ENCODE measurements at places on chromosomes 7 and 10. TPM values are rescaled to one million over a fixed set of nuclear protein-coding genes. Genes with fewer than 3 reads are reported as not detected.
A peak's percentile ranks its signal among the peaks of the same experiment; 100 is the strongest.

The RTKN2 gene
- total RNA-seq: 0.51 TPM

The NODAL gene
- total RNA-seq: not detected

The LMBR1 gene
- 41.6 TPM for total RNA-seq

The SFRP5 gene
- total RNA-seq: not detected

The OR2A12 gene
- not detected for total RNA-seq

The ACTL6B gene
- not detected for total RNA-seq

The OR13A1 gene
- total RNA-seq: not detected

DNA sequence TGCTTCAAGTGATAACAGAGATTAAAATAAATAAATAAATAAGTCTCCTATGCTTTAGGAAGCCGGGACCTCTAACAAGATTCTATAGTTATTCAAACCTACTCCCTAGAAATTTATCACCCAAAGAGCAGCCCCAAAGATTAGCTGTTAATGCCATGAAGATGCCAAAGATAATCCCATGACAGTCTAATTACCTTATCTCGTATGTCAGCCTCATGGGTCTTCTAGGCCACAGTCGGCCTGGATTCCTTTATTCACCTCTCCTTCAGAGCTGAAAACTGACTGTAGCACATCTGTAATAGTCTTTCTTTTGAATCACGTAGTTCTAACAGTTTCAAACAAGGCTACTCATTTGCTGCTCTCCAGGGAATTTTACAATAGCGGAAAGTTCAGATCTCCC, 24.2 kb downstream of the COL1A2 start:
- no peak for DNase-seq

- no peak for DNase-seq
Measured at GRCh38 chr10:7529638-7530037, 118.8 kb upstream of the SFMBT2 start.

DNA sequence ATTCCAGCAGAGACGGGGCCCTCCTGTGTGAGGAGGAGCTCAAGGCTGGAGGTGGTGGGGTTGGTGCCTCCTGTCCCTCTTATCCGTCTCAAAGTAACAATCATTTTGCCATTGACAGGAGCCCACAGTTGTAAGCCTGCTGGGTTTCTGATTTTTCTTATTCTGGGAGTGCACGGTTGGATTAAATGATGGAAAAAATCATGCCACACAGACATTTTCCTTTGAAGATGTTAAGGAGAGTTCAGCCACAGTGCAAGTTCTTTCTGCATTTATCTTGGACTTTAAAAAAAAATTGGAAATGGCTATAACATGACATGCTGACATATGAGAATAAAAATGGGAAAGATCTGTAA, 8.4 kb upstream of the LYZL1 start:
- DNase-seq: no peak

GRCh38 chr10:112307358-112308124, 24.3 kb downstream of the TECTB start:
- peak; percentile 26 for DNase-seq

DNA sequence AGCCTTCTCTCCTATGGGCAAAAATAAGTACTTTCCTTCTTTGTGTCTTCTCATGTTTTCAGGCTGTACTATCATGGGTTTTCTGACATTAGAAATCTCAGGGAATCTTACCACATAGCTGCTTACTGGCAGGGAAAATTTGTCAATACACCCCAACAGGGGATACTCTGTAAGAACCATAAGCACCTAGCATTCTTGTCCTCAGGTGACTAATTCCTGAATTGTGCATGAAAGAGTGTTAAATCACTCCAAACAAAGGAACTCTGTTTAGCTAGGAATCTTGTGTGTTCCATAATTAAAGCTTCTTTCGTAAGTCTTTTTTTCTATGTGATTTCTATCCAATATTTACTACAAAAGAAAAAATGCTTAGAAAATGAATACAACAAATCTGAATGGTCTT, 206.7 kb upstream of the POT1 start:
- peak; percentile 2 for DNase-seq

DNA sequence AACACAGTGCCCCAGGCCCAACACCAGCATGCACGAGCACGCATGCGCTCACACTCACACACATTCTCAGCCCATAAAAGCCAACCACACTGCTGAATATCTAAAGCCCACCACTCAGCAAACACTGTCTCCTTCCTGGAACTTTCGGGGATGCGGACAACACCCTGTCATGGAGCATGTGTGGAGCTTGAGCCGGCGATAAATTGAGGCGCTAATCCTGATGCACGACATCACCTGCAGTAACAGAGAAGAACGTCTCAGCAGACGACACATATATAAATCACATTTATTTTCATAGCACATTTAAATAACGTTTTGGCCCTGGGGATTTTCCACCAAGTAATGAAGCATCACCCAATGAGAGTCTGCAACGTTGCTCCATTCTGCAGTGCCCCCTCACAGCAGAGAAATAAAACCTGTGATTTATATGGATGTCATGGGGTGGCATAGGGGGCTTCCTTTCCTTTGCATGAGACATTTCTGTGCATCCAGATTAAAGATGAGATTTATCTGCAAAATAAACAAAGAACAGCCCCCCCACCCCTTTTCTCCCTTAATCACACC, 267.7 kb upstream of the NFE2L3 start:
- no peak for DNase-seq

DNA sequence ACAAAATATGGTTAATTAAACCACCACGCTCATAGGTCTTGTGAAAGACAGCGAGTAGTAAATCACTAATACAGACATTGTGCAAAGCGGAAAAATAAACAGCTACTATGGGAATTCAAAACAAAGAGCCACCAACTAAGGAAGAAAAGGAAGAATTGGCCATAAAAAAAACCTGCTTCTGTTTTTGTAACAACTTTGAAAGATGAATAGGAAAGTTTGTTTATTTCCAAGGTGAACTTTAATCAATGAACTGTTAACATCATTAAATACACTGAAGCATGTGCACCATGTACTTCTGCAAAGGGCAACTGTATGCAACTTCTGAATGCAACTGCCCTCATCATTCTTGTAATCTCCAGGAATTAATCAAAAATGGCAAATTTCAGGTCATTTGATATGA, 651.1 kb downstream of the PARD3 start:
- no peak for DNase-seq

GRCh38 chr7:136234040-136234439, 256.9 kb upstream of the MTPN start:
- peak; percentile 2 for DNase-seq
